Chondrocyte (in vitro differentiated cells): ENCODE measurements at places on chromosomes 3 and 15. TPM values are rescaled to one million over a fixed set of nuclear protein-coding genes. Genes with fewer than 3 reads are reported as not detected.
A peak's percentile ranks its signal among the peaks of the same experiment; 100 is the strongest.

The HHLA2 gene
- total RNA-seq: not detected in 3 replicates

The SCAMP5 gene
- total RNA-seq: 20.6 to 29.3 TPM (median 22.4 TPM) in 3 replicates

- no peaks in the 10 kb centered on the region for H3K27me3 ChIP-seq
- DNase-seq: no peak
- no peak overlapping the region for H3K27ac ChIP-seq
- H3K4me3 ChIP-seq: no peak overlapping the region
- H3K4me1 ChIP-seq: peaks cover 54% of the 10 kb centered on the region
These were observed 110.9 kb upstream of the PHLDB2 start for GRCh38 chr3:111748132-111748531.

GRCh38 chr15:66023311-66023972, 154.2 kb downstream of the RAB11A start:
- no peak overlapping the region for H3K27ac ChIP-seq
- peaks cover 42% of the 10 kb centered on the region for H3K27me3 ChIP-seq
- H3K4me1 ChIP-seq: no peaks in the 10 kb centered on the region
- no peaks in the 10 kb centered on the region for H3K36me3 ChIP-seq
- no peak for DNase-seq

DNA sequence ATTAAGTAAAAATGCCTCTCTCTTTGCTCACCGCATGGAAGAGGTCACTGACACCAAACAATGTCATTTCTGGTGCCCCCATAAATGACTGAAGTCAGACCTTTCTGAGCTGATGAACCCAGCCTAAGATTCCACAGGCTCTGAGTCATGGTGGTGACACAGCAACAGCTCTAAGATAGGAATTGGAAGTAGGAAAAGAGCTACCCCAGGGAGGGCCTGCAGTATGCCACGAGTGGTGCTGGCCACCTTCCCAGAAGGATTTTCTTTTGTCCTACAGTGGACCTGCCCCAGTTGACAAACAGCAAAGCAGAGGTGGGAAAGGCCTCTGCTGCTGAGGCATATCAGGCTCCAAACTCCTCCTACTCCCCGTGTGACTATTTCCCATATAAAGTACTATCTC, 208.1 kb downstream of the MINAR1 start:
- H3K36me3 ChIP-seq: no peaks in the 10 kb centered on the region
- no peak overlapping the region for H3K4me3 ChIP-seq
- no peaks in the 10 kb centered on the region for H3K27me3 ChIP-seq
- H3K4me1 ChIP-seq: peaks cover 31% of the 10 kb centered on the region
- H3K27ac ChIP-seq: peak overlapping the region; percentile 70
- no peak for DNase-seq

DNA sequence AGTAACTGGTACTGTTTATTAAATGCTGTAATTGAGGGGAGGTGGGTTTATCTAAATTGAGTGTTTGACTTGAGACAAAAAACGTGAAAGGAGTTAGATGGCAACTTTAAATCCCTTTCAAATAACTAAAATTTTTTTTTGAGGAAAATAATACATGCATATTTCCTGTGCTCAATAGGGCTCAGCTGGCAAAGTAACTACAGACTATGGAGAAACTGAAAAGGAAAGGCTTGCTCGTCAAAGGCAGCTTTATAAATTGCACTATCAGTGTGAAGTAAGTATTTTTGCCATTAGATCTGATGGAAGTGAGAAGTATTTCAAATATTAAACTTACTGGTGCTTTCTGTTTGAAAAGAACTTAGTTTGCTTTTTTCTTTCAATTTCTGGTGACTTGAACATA, 72.2 kb downstream of the DZIP3 start:
- peaks cover 13% of the 10 kb centered on the region for H3K36me3 ChIP-seq
- no peak for DNase-seq
- H3K4me3 ChIP-seq: no peak overlapping the region
- H3K4me1 ChIP-seq: peaks cover 6% of the 10 kb centered on the region

DNA sequence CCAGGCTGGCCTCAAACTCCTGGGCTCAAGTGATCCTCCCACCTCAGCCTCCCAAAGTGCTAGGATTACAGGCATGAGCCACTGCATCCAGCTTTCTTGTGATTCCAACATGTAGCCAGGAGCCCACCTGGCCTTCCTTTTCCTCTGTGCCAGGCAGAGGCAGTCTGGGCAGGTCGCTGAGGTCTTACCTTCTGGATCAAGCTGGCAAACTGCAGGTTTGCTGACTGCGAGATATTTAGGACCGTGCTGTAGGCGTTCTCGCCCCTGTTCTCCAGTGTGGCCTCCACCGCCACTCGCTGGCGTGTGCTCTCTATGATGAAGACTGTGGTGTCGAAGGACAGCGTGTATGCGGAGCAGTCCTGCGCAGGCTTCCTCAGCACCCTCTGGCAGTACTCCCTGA, 42.5 kb downstream of the FEM1B start:
- no peaks in the 10 kb centered on the region for H3K27me3 ChIP-seq
- peaks cover 60% of the 10 kb centered on the region for H3K36me3 ChIP-seq
- H3K4me1 ChIP-seq: peaks cover 46% of the 10 kb centered on the region
- no peak overlapping the region for H3K4me3 ChIP-seq
- DNase-seq: no peak

DNA sequence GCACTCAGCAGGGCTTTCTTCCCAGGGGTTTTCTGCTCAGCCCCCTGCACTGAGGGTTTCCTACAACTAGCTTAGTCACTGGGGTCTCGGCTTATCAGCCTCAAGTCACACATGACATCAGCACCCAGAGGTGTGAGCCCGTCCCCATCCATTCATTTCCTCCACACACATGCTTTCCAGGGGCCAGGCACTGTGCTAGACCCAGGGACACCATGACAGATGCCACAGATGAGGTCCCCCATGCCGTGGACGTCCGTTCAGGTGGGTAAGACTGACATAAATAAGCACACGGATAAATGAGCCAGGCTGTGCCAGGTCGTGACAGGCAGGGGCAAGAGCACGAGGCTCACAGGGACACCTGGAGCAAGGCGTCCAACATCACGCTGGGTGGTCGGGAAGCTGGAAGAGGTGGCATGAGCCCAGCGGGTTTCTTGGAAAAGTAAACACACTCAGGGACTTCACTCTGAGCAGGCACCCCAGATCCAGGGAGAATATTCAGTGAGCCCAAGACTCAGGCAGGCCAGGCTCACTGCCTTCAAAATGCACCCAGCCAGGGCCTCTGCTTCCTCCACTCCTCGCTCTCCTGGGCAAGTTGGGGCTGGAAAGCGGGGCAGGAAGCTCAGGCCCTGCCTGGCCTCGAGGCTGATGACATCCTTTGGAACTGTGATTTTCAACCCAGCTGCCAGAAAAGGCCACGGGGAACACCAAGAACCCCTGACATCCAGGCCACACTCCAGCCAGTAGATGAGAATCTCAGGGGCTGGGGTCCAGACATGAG, 139.3 kb downstream of the CHSY1 start:
- H3K27me3 ChIP-seq: peaks cover 3% of the 10 kb centered on the region
- no peak overlapping the region for H3K27ac ChIP-seq
- H3K36me3 ChIP-seq: peaks cover 1% of the 10 kb centered on the region

DNA sequence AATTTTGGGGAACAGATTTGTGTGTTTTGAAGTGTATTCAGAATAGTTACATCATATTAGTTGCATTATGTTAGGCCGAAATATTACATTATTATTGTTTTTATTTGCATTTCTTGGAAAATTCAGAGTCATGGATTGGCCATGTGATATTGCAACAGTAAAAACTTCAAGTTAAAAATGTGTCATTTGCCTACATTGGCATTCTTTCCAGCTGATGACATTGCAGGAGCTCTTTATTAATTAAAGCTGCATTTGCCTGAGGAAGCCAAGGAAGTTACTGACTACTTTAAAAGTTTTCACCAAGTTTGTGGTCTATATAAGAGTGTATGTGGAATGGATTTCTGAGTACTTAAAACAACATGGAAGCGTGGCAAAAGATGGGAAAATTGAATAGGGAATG, 726.4 kb upstream of the SGO1 start:
- H3K4me3 ChIP-seq: no peak overlapping the region
- no peaks in the 10 kb centered on the region for H3K36me3 ChIP-seq
- no peak overlapping the region for H3K27ac ChIP-seq
- no peak for DNase-seq

DNA sequence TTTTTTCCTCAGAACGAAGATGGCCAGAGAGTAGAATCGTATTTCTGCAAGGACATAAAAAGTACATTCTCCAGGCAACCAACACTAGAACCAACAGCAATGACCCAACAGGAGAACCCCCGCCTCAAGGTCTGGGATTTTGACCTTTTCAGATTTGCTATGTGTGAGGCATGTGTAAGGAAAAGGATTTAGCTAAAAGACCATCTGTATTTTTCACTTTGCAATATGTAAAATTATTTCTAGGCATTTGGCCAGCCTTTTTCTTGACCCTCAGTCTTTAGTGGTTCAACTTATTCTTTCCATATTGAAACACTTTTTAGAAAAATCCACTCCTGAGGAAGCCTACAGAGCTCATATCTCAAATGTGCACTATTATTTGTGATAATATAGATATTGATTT, 219.2 kb upstream of the GOLGA6L4 start:
- no peaks in the 10 kb centered on the region for H3K4me1 ChIP-seq
- no peak for DNase-seq
- H3K4me3 ChIP-seq: no peak overlapping the region
- H3K36me3 ChIP-seq: no peaks in the 10 kb centered on the region
- H3K27ac ChIP-seq: no peak overlapping the region

GRCh38 chr3:97647441-97647982, 117.0 kb upstream of the ARL6 start:
- DNase-seq: no peak
- H3K27ac ChIP-seq: no peak overlapping the region
- no peaks in the 10 kb centered on the region for H3K36me3 ChIP-seq
- H3K4me1 ChIP-seq: no peaks in the 10 kb centered on the region
- H3K4me3 ChIP-seq: no peak overlapping the region
